Activated T-cell treated with anti-CD3 and anti-CD28 coated beads, Interleukin-2, amount 50 U/mL, for 24 hours (primary cell): ENCODE measurements at places on chromosomes 11 and 22.

GRCh38 chr11:68355471-68355870, 43.1 kb downstream of the LRP5 start:
- no peaks in the 10 kb centered on the region for H3K4me1 ChIP-seq
- H3K36me3 ChIP-seq = peaks cover 13% of the 10 kb centered on the region
- H3K27me3 ChIP-seq = no peaks in the 10 kb centered on the region
- DNase-seq = no peak

- H3K4me3 ChIP-seq = no peak overlapping the region
- DNase-seq = no peak
- no peaks in the 10 kb centered on the region for H3K36me3 ChIP-seq
- H3K27me3 ChIP-seq = peaks cover 4% of the 10 kb centered on the region
Measured at GRCh38 chr11:131579932-131580387, 209.5 kb downstream of the NTM start.

DNA sequence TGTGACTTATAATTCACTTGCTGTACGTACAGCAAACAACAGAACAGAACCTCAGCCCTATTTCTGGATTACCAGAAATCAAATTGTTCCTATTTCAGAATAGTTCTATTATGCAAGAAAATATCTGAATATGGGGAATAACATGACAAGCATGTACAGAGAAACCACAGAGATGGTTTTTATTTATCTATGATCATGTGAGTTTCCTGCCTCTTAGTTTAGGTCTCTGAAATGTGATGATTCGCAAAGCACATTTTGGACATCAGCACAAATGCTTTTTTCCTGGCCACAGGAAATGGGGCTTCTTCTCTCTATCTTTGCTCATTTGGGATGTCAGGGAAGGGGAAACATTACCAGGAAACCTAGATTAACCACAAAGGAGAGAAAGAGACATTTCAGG, 266.7 kb upstream of the CTSC start:
- H3K4me1 ChIP-seq = no peaks in the 10 kb centered on the region
- H3K27me3 ChIP-seq = no peaks in the 10 kb centered on the region
- H3K36me3 ChIP-seq = no peaks in the 10 kb centered on the region
- no peak overlapping the region for H3K4me3 ChIP-seq
- H3K27ac ChIP-seq = no peak overlapping the region

DNA sequence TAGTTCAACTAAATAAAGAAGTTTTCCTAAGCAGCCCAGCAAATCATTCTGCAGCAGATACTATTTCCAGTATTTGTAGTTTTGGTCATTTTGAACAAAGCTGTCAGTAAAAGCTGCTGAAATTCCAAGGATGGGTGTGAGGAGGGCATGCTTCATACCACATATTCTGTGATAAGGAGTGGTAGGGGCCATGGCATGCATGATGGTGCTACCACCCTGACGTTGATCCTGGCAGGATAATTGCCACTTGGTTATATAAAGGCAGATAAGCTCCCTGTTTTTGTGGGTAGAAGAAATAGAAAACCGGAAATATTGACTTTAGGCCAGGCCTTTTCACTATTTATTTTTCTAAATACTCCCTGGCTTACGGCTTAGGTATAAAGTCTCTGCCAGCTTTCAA, 33.1 kb upstream of the L3MBTL2 start:
- peaks cover 14% of the 10 kb centered on the region for H3K4me1 ChIP-seq
- H3K4me3 ChIP-seq = no peak overlapping the region
- H3K27ac ChIP-seq = no peak overlapping the region
- no peak for DNase-seq
- H3K36me3 ChIP-seq = peaks cover 91% of the 10 kb centered on the region

GRCh38 chr11:115085461-115086210, 407.3 kb downstream of the NXPE2 start:
- H3K36me3 ChIP-seq = no peaks in the 10 kb centered on the region
- H3K27me3 ChIP-seq = peaks cover 2% of the 10 kb centered on the region
- DNase-seq = no peak
- H3K27ac ChIP-seq = no peak overlapping the region
- no peak overlapping the region for H3K4me3 ChIP-seq

DNA sequence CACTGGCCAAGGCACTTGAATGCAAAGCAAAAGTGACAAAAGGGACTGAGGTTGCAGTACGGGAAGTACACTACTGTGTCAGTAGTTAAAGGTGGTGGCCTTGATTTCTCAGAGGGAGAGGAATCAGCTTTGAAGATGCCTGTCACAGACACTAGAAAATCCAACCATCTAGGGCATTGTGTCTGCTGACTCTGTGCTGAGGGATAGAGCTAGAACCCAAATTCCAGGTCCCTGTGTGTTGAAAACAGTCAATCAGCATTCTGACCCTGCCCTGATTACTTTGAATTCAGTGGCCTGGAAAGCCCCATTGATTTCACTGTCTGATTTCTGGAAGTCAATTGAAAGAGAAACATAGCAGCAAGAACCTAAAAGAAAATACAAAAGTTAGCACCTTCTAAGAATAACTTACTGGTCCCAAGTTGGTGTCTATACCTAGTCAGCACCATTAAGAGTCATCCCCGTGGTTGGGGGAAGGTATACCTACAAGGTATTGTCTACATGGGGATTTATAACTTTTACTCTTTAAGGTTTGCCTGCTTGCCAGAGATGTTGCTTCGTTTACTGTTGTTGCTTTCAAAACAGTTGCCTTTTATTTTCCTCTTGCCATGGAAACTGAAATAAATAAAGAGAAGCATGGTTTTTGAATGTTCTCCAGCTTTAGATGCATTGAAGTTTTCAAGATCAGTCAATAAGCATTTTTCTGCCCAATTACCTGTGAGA, 97.3 kb downstream of the PDHX start:
- DNase-seq = peak; percentile 44
- peak overlapping the region; percentile 92 for H3K27ac ChIP-seq
- H3K4me1 ChIP-seq = peaks cover 50% of the 10 kb centered on the region
- peak overlapping the region; percentile 58 for H3K4me3 ChIP-seq
- H3K27me3 ChIP-seq = peaks cover 3% of the 10 kb centered on the region

GRCh38 chr11:5226732-5227310, at the start of gene HBB:
Gene HBB (minus strand): TSS chr11:5227071. CDS start chr11:5227021, 50 bp downstream.
- DNase-seq = no peak
- peaks cover 2% of the 10 kb centered on the region for H3K27me3 ChIP-seq
- no peak within 1 kb of the TSS for H3K4me3 ChIP-seq

DNA sequence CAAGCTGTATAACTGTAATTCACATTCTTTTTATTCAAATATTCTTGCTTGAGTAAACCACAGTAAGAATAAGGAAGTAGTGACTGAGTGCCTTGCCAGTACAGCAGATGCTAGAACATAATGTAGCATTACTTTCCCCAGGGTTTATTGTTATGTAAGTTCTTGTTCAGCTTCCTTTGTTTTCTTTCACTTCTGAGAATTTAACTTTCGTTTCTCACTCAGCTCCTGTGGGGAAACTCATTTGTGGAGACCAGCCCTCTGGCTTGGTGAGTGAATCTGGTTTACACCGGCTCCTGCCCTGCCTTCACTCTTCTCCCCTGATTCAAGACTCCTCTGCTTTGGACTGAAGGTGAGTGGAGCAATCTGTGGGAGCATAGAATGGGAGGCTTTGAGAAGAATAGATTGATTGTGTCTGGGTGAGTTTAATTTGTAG, at the start of gene TRIM22:
TSS of gene TRIM22 (plus strand) at position 240 of the 433 bp plus-strand sequence. CDS start 6,443 bp downstream, outside the sequence.
- peak within 1 kb of the TSS; percentile 94 for H3K27ac ChIP-seq
- peaks cover 62% of the 10 kb centered on the region for H3K4me1 ChIP-seq
- peak; percentile 53 for DNase-seq
- H3K36me3 ChIP-seq = peaks cover 17% of the 10 kb centered on the region

GRCh38 chr22:46444390-46444854, 93.0 kb downstream of the CELSR1 start:
- H3K36me3 ChIP-seq = no peaks in the 10 kb centered on the region
- no peak overlapping the region for H3K4me3 ChIP-seq
- DNase-seq = no peak
- peaks cover 4% of the 10 kb centered on the region for H3K27me3 ChIP-seq
- H3K4me1 ChIP-seq = no peaks in the 10 kb centered on the region

- H3K27ac ChIP-seq = no peak overlapping the region
- no peak overlapping the region for H3K4me3 ChIP-seq
- no peaks in the 10 kb centered on the region for H3K4me1 ChIP-seq
- DNase-seq = no peak
Measured at GRCh38 chr11:27649800-27650199, 50.5 kb downstream of the BDNF start.

DNA sequence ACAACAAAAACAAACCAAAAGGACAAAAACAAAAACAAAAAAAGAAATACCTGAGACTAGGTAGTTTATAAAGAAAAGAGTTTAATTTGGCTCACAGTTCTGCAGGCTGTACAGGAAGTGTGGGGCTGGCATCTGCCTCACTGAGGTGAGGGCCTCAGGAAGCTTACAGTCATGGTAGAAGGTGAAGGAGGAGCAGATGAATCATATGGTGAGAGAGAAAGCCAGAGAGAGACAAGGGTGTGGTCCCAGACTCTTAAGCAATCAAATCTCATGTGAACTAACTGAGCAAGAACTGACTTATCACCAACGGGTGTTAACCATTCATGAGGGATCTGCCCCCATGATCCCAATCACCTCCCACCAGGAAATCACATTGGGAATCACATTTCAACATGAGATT, 58.8 kb upstream of the ZBED5 start:
- H3K4me3 ChIP-seq = no peak overlapping the region
- H3K36me3 ChIP-seq = no peaks in the 10 kb centered on the region
- H3K27ac ChIP-seq = no peak overlapping the region

- H3K36me3 ChIP-seq = no peaks in the 10 kb centered on the region
- no peak overlapping the region for H3K27ac ChIP-seq
- no peak for DNase-seq
- no peaks in the 10 kb centered on the region for H3K27me3 ChIP-seq
- H3K4me3 ChIP-seq = no peak overlapping the region
Measured at GRCh38 chr11:59259047-59259446, 46.3 kb upstream of the MPEG1 start.

DNA sequence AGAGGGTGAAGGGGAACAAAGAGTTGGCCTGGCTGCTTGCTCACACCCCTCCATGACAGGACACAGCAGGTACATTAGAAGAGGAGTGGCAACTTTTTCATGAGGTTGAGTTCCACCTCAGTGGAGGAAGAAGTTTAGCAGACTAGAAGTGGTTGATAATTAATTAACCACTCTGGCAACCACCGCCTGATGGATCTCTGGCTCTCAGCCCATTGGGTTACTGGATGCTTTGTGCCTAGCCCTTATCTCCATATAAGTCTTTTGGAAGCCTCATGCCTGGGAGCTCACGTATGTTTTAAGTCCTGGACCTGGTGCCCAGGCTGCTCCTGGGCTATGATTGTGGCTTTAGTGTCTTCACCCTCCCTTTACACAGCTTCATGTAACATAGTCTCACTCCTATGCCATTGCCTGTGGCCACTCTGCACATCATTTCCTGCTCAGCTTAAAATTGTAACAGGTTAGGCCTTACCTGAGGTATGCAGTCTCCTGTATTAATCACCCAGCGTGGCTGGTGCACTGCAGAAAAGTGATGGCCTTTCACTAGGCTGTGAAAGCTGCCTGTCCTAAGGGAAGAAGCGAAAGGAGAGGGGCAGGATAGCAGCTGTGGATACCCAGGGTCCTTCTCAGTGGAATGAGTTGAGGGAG, 72.7 kb upstream of the CRTAM start:
- DNase-seq = no peak
- H3K27ac ChIP-seq = no peak overlapping the region
- peaks cover 21% of the 10 kb centered on the region for H3K4me1 ChIP-seq
- H3K4me3 ChIP-seq = no peak overlapping the region
- no peaks in the 10 kb centered on the region for H3K36me3 ChIP-seq

- peak; percentile 29 for DNase-seq
- H3K4me1 ChIP-seq = peaks cover 72% of the 10 kb centered on the region
- no peaks in the 10 kb centered on the region for H3K27me3 ChIP-seq
- no peak overlapping the region for H3K4me3 ChIP-seq
- peaks cover 43% of the 10 kb centered on the region for H3K36me3 ChIP-seq
Measured at GRCh38 chr11:12159351-12160099, 49.1 kb downstream of the MICAL2 start.

- H3K4me1 ChIP-seq = no peaks in the 10 kb centered on the region
- DNase-seq = peak; percentile 5
- H3K4me3 ChIP-seq = no peak overlapping the region
- no peaks in the 10 kb centered on the region for H3K27me3 ChIP-seq
- no peaks in the 10 kb centered on the region for H3K36me3 ChIP-seq
Measured at GRCh38 chr11:71311176-71311925, 59.0 kb upstream of the SHANK2 start.

DNA sequence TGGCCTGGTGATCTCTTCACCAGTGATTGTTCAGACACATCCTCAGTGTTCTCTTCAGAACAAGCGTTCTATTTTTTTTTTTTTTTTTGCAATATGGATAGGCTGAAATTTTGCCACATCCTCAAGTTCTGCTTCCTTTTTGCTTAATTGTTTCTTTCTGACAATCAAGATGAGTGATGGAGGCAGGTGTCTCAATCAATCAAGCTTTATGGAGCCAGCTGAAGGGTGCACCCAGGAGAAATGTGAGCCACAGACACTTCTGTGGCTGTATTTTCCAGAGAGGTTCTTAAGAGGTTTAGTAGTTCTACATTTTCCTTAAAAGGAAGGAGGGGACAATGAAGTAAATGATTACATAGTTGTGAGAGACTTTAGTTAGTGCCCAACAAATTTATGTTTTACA, 43.9 kb upstream of the ASPHD2 start:
- H3K27me3 ChIP-seq = peaks cover 64% of the 10 kb centered on the region
- H3K36me3 ChIP-seq = no peaks in the 10 kb centered on the region
- no peaks in the 10 kb centered on the region for H3K4me1 ChIP-seq

DNA sequence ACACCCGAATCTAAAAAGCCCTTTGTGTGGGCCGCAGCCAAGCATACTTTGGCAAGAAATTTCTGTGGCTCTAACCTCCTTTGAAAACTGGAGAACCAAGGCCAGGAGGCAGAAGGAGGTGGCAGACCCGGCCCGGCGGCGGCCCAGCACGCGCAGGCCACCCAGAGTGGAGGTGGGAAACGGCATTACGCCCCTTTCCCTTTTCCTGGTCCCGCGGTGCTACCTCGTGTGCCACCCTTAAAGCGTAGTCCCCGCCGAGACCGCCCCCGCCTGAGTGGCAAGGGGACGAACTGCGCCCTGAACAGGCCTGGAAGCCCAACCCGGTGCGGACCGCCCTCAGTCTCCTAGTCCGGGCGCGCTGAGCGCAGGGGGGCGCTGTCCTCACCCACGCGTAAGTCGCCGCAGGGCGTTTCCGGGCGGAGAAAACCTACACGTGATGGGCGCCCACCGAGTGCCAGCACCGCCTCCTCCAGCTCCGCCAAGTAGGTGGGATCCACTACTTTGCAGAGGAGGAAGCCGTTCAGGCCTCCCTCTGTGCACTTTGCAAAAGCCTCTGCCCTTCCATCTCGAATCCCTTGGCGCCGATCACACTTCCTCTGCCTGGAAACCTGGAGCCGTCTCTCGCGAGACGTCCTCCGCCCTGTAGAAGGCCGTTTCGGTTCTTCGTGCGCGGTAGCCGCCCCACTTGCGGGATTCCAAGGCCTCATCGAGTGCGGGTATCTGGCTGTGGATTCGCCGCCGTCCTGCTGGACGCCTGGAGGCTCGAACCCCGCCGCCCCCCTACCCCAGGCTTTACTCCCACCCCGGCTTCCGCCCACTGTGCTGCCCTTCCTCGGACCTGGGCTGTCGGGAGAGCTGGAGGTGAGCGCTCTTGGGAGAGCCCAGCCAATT, at the start of gene ACCS:
TSS of gene ACCS (plus strand) at position 430 of the 891 bp plus-strand sequence. CDS start 1,358 bp downstream, outside the sequence.
- H3K27me3 ChIP-seq = no peaks in the 10 kb centered on the region
- H3K4me1 ChIP-seq = peaks cover 24% of the 10 kb centered on the region
- peak within 1 kb of the TSS; percentile 81 for H3K4me3 ChIP-seq
- peak; percentile 89 for DNase-seq
- H3K36me3 ChIP-seq = peaks cover 3% of the 10 kb centered on the region
